Kidney (tissue), 22 donors: ENCODE measurements at places on chromosomes 4 and X.
A peak's percentile ranks its signal among the peaks of the same experiment; 100 is the strongest.

- H3K27ac ChIP-seq, result no peak overlapping the region
- peak; percentile 78 for DNase-seq
- no peak overlapping the region for H3K4me3 ChIP-seq
- peaks cover 3% of the 10 kb centered on the region for H3K36me3 ChIP-seq
- H3K27me3 ChIP-seq, result no peaks in the 10 kb centered on the region
- no peaks in the 10 kb centered on the region for H3K4me1 ChIP-seq
These were observed 40.6 kb downstream of the HADH start for GRCh38 chr4:108030332-108030731.

DNA sequence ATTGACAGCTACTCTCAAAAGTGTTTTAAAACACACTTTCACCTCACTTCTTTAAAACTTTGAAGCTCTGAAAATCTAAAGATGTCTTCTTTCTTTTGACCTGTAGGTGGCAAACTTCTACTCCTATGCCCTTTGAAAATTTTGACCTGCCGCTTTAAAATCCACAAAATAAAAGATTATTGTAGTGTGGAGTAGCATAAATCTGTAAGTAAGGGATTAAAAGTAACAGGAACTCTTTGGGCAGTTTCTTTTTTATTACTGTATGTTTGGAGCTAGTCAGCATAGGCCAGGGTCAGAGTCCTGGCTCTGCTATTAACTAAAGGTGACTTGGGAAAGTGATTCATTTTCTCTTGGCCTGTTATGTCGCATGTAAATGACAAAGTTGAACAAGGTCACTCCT, 25.5 kb downstream of the BBS12 start:
- no peaks in the 10 kb centered on the region for H3K27me3 ChIP-seq
- H3K4me1 ChIP-seq, result no peaks in the 10 kb centered on the region
- H3K36me3 ChIP-seq, result no peaks in the 10 kb centered on the region
- H3K27ac ChIP-seq, result no peak overlapping the region
- no peak overlapping the region for H3K4me3 ChIP-seq

GRCh38 chr4:79661196-79661595, 253.2 kb upstream of the GK2 start:
- no peak for DNase-seq
- no peak overlapping the region for H3K27ac ChIP-seq
- H3K4me1 ChIP-seq, result no peaks in the 10 kb centered on the region
- H3K4me3 ChIP-seq, result no peak overlapping the region
- H3K36me3 ChIP-seq, result no peaks in the 10 kb centered on the region

- H3K4me3 ChIP-seq, result no peak overlapping the region
- no peak overlapping the region for H3K27ac ChIP-seq
- H3K36me3 ChIP-seq, result no peaks in the 10 kb centered on the region
- no peaks in the 10 kb centered on the region for H3K27me3 ChIP-seq
- H3K4me1 ChIP-seq, result no peaks in the 10 kb centered on the region
These were observed 74.5 kb downstream of the DIPK2B start for GRCh38 chrX:45126158-45126557.

DNA sequence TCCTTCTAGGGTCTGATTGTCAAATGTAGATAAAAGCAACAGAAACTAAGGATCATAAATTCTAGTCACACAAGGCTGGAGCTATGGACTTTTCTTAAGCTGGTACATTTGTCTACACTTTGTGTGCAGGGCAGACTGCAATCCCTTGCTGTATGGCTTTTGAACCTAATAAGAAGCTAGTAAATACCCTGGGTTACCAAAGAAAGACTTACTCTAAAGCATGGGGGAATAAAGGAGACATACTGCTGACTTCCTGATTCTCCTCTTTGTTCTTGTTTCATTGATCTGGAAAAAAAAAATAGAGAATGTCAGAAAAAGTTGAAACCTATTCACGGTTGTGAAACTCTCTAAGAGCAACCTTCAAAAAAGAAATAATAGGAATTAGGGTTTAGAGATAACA, 216.6 kb upstream of the TLL1 start:
- H3K27me3 ChIP-seq, result no peaks in the 10 kb centered on the region
- no peak overlapping the region for H3K27ac ChIP-seq
- H3K4me3 ChIP-seq, result no peak overlapping the region
- no peak for DNase-seq

DNA sequence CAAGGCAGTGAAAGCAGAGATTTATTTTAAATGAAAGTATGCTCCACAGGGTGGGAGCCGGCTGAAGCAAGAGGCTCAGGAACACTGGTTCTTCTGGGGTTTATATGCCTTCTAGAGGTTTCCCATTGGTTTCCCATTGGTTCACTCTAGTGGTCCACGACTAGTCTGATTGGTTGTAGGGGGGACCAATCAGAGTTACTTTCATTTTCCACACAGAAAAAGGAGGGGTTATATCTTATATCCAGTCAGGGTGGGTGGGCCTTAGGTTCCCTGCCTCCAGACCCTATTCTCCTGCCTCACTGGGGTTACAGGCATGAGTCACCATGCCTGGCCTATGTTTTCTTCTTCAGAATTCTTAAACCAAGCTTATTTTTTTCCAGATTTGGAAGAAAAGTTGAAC, 101.6 kb downstream of the KLHL8 start:
- DNase-seq, result no peak
- H3K27me3 ChIP-seq, result no peaks in the 10 kb centered on the region
- H3K27ac ChIP-seq, result peak overlapping the region; percentile 92
- peaks cover 24% of the 10 kb centered on the region for H3K36me3 ChIP-seq

- H3K4me3 ChIP-seq, result no peak overlapping the region
These were observed 9.5 kb upstream of the TLR8 start for GRCh38 chrX:12896935-12897334.

GRCh38 chr4:148962539-148963290, 520.5 kb upstream of the NR3C2 start:
- no peaks in the 10 kb centered on the region for H3K36me3 ChIP-seq
- no peaks in the 10 kb centered on the region for H3K4me1 ChIP-seq
- no peaks in the 10 kb centered on the region for H3K27me3 ChIP-seq
- DNase-seq, result no peak

GRCh38 chr4:177989503-177990201, 547.4 kb upstream of the AGA start:
- no peaks in the 10 kb centered on the region for H3K27me3 ChIP-seq
- no peak overlapping the region for H3K27ac ChIP-seq
- H3K36me3 ChIP-seq, result no peaks in the 10 kb centered on the region
- H3K4me1 ChIP-seq, result no peaks in the 10 kb centered on the region
- H3K4me3 ChIP-seq, result no peak overlapping the region

DNA sequence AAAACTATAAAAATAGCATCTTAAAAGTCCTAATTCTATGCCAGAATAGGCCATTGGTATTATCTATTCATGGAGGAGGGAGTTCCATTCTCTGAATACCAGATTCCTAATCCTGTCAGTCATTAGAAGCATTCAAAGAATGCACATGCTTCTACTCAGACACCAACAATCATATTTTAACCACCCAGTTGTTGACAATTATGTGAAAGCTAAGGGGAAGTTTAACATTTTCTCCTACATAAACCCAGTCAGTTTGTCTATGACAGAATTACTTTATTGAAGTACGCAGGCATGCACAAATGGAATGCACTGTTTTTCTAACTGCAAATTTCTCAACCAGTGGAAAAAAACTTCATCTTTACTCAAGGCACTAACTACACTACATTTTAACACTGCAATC, 69.6 kb upstream of the MTNR1A start:
- H3K4me1 ChIP-seq, result no peaks in the 10 kb centered on the region
- H3K27me3 ChIP-seq, result no peaks in the 10 kb centered on the region
- no peak overlapping the region for H3K4me3 ChIP-seq
- H3K27ac ChIP-seq, result no peak overlapping the region

DNA sequence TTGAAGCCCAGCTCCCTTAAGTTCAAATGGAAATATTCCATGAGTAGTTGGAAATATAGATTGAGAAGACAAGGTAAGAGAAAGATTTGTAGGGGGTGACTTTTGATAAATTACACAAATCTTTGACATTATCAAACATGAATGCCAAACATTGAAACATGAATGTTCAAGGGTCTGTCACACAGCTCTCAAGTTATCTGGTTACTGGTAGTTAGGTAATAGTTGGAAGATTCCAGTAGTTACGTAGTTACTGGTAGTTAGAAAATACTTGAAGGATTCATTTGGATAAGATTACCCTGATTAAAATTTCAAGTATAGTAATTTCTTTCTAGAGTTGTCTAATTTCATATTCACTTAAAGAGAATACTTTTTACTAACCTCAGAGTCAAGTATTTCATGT, 20.7 kb downstream of the KIAA0232 start:
- no peaks in the 10 kb centered on the region for H3K4me1 ChIP-seq
- H3K27me3 ChIP-seq, result no peaks in the 10 kb centered on the region
- H3K4me3 ChIP-seq, result no peak overlapping the region
- H3K27ac ChIP-seq, result no peak overlapping the region

DNA sequence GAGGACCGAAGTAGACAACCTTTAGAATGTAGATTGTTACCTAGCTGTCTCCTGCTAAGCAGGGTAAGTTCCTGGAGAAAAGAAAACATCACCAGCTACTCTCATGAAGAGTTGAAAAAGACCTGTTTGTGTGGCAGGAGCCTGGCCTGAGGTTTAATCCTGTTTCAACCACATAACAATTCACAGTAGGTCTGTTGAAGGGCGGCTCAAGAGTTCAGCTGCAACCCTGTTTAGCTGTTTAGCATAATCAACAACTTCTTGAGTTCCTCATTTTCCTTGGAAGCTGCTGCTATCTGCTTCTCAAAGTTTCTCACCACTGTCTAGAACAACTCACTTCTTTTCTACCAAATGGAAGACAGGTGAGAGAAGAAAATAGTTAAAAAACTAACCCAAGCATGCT, 170.4 kb upstream of the TET2 start:
- H3K27ac ChIP-seq, result no peak overlapping the region
- H3K36me3 ChIP-seq, result no peaks in the 10 kb centered on the region
- H3K27me3 ChIP-seq, result no peaks in the 10 kb centered on the region
- H3K4me1 ChIP-seq, result no peaks in the 10 kb centered on the region

- no peaks in the 10 kb centered on the region for H3K27me3 ChIP-seq
- H3K36me3 ChIP-seq, result no peaks in the 10 kb centered on the region
- H3K4me1 ChIP-seq, result no peaks in the 10 kb centered on the region
- H3K27ac ChIP-seq, result no peak overlapping the region
- no peak for DNase-seq
These were observed 239.7 kb upstream of the NOCT start for GRCh38 chr4:138775890-138776289.

GRCh38 chr4:54837576-54838140, 179.9 kb downstream of the KIT start:
- H3K36me3 ChIP-seq, result no peaks in the 10 kb centered on the region
- no peaks in the 10 kb centered on the region for H3K4me1 ChIP-seq
- no peak overlapping the region for H3K4me3 ChIP-seq
- DNase-seq, result no peak
- no peaks in the 10 kb centered on the region for H3K27me3 ChIP-seq

DNA sequence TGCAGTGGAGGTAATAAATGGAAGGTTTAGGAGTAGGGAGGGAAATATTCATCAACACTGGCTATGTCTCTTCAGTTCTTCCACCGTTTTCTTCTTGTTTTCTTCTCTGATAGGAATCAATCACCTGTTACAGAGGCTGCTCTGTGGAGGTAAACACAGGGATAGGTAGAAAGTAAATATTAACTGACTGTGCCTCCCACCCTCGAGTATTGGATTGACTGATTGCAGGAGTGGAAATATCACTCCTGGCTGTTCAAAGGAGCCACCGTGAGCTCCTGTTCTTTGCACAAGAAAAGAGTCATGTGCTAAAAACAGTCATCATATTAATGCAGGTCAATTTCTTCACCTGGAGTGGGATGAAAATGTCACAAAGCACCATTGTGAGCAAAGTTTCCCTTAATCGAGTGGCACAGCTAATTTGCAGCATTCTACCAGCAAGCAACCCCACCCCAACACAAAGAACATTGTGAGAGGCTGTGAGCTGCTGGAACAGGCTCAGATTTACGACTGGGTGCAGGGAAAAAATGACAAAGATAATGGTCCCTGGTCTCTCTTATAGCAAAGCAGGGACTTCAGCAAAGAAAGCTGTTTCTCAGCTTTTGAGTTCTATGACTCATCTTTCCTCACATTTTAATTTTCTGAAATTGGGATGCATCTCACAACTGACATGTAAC, 113.7 kb upstream of the TSPAN5 start:
- no peaks in the 10 kb centered on the region for H3K4me1 ChIP-seq
- H3K27ac ChIP-seq, result no peak overlapping the region
- H3K27me3 ChIP-seq, result no peaks in the 10 kb centered on the region

DNA sequence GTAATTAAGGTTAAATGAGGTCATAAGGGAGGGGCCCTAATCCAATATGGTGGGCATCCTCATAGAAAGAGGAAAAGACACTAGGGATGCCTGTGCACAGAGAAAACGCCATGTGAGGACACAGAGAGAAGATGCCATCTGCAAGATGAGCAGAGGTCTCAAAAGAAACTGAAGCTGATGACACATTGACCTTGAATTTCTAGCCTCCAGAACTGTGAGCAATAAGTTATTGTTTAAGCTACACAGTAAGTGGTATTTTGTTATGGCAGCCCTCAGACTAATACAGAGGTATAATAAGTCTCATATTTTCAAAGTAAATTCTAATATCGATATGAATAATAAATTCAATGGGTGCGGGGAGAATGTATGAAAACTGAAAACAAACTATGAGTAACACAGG, 169.9 kb downstream of the UGT8 start:
- H3K4me1 ChIP-seq, result no peaks in the 10 kb centered on the region
- DNase-seq, result no peak
- H3K27me3 ChIP-seq, result no peaks in the 10 kb centered on the region

DNA sequence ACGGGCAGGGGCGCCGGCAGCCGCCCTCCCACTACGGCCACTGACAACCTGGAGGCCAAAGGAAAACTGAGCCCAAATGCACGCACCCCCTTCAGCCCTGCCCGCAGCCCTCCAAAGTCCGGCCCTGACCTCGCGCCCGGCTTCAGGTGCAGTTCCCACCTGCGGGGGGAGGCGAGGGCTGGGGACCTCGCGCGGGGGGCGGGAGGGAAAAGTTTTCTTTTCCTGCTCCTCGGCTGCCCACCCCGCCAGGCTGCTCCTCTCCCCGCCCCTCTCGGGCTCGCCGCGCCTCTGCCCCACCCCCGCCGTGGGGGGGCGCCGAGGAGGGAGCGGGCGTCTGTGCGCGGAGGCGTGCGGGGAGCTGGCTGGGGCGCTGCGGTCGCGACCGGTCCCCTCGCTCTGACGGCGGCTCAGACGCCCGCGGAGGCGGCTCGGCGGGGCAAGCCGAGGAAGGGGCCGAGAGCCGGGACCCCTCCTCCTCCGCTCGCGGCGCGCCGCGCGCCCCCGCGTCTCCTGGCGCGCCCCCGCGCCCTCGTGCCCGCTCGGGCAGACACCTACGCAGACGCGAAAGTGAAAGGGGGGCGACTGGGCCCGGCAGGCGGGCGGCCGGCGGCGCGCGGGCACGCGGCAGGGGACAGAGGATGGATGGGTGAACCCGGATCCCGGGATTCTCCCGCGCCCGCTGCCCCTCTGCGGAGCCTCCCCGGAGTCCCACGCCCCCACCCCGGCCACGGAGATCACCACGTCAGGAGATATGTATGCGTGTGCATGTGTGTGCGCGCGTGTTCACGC, 3.1 kb upstream of the NR3C2 start:
- peak overlapping the region; percentile 81 for H3K27ac ChIP-seq
- H3K4me3 ChIP-seq, result peak overlapping the region; percentile 84
- H3K4me1 ChIP-seq, result no peaks in the 10 kb centered on the region
- H3K27me3 ChIP-seq, result no peaks in the 10 kb centered on the region
- H3K36me3 ChIP-seq, result no peaks in the 10 kb centered on the region
